ENCODE measurements at places on chromosomes 16 and 17. TPM values are rescaled to one million over a fixed set of nuclear protein-coding genes. Genes with fewer than 3 reads are reported as not detected.

- DNase-seq, result no peak
Measured at GRCh38 chr17:40910441-40910841, 25.4 kb upstream of the KRT20 start.

GRCh38 chr17:43411749-43412148, 13.0 kb downstream of the ARL4D start:
- no peak for DNase-seq

DNA sequence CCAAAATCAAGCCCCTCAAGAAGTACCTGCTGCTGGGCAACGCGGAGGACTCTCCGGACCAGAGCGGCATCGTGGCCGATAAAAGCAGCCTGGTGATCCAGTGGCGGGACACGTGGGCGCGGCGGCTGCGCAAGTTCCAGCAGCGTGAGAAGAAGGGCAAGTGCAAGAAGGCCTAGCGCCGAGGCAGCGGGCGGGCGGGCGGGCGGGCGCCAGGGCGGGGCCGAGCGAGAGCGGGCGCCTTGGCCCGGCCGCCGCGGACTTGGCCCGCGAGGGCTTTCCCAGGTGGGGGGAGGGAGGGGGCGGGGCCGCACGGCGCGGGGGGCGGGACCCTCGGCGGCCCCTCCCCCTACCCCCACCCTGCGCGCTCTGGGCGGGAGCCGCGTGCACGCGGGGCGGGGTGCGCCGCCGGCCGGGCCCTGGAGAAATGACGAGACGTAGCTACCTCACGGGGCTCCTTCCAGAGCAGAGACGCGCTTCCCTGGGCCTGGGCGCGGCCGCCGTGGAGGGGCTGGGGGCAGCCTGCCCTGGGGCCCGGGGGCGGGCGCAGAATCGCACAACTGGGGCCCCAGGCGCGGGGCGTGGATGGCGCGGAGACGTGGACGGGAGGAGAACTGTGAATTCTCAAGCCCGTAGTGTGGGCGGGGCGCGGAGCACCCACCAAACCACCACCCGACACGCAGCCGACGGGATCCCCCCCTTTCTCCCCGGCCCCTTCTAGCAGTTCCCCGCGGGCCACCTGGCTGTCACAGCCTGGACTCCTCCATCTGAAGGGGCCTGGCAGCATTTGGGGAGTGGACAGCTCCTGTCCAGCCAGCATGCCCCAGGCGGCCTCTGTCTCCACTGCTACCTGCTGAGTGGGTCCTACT, 218.7 kb downstream of the NTN1 start:
- DNase-seq, result peak; percentile 41

- no peak for DNase-seq
Measured at GRCh38 chr16:1330931-1331711, 2.3 kb upstream of the BAIAP3 start.

DNA sequence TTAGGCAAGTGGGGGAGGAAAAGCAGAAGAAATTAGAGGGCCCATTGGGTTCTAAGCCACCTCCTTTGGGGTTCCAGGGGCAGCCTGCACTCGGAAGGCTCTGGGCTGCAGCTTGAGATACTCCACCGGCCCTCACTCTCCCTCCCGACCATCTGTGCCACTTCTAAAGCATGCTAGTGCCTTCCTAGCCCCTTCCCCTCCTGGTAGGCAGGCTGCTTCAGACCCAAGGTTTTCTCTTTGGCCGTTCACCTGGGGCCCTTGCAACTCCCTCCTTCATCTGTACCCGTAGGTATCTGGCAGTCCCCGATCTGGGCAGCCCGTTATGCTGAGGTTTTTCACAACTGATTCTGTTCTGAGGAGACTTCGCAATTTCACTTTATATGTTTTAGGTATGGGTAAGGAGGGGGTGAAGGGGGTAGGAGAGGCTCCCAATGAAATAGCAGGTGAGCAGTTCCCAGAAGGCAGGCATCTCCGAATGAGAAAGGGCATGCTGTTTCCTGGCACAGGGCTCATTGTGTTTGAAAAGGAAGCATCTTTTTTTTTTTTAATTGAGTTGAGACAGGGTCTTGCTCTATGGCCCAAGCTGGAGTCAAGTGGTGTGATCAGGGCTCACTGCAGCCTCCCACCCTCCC, 98.7 kb downstream of the RAB11FIP4 start:
- no peak for DNase-seq

DNA sequence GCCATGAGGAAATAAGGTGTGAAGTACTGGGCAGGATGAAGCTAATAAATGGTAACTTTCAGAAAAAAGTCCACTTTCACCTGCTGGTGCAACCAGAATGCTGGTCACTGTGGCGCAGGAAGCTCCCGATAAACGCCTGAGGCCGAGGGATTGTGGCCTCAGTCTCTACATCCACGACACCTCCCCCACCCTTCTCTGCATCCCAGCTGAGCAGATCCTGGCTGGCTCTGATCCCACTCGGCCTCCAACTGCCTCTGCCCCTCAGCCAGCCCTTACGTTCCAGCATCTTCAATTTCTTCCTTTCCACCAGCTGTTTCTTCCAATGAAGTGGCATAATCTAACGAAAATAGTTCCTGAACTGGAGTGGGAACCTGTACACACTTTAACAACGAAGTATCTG, 49.5 kb downstream of the COX4I1 start:
- DNase-seq, result no peak

DNA sequence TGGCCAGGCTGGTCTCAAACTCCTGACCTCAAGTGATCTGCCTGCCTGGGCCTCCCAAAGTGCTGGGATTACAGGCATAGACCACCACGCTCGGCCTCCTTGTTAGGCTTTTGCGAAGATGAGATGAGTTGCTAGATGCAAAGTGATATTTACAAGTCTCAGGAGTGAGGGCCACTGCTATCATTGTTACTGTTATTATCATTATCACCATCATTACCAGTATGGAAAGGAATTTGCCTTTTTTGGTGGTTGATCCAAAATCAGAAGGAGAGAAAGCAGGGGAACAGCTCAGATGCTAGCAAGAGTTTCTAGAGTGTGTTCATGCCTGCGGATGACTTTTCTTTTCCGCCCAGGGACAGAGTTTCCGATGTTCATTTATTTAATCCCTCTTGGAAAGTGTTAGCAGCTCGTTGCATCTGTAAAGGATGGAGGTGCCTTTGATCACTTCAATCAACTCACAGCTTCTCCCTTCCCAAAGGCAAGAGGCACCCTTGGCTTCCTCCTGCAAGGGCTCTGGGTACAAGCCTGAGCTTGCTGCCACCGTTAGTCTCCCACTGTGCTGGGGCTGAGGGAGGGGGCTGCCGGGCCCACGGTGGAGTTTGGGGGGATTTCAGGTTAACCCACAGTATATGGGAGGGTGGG, 21.6 kb downstream of the ITPRIPL2 start:
- DNase-seq, result no peak

DNA sequence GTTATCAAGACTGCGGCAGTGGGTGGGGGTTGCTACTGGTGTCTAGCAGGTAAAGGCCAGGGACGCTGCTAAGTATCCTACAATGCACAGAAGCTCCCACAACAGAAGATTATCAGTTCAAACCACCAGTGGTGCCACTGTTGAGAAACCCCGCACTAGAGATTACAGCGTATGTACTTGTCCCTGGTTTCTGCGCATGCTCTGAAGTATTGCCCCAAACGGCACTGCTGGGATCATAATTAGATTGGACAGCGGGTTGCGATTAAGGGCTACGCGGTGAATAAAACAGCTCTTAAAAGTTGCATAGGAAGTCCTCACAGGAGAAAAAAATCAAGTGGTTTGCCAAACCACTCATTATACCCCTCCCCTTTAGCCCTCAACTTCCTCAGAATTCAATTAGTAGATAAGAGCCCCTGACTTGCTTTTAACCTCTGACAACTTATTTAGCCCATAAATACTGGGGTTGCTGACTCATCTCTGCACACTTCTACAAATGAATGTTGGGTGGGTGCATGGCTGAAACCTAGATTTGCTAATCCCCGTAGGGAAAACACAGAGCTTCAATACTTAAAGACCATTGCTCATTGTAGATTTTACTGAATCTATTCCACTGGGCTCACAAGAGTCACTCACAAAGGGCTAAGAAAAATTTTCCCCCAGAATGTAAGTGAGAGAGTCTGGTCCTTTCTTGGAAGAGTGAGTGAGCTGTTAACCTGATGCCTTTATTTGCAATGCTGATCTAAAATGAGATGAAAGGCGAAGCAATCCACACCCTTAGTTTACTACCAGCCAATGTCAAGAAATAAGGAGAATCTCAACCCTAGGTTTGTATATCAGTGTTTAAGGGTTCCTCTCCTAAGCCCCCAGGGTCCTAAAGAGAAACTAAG, 91.8 kb downstream of the RGS9 start:
- no peak for DNase-seq

DNA sequence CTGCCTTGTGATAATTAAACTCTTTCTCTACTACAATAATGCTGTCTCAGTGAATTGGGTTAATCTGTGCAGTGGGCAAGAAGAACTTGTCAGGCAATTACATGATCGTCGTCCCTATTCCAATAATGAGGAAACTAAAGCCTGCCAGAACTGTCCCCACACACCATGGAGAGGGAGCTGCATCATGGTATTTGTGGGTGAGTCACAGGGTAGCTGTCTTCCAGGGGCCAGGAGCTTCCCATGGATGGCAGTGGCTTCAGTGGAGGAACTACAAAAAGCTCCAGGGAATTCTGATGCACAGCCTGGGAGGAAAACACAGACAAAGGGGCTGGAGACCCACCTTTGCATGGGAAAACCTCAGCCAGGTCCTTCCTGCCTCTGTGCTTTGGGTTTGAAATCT, 83.3 kb upstream of the C16orf82 start:
- DNase-seq, result no peak

DNA sequence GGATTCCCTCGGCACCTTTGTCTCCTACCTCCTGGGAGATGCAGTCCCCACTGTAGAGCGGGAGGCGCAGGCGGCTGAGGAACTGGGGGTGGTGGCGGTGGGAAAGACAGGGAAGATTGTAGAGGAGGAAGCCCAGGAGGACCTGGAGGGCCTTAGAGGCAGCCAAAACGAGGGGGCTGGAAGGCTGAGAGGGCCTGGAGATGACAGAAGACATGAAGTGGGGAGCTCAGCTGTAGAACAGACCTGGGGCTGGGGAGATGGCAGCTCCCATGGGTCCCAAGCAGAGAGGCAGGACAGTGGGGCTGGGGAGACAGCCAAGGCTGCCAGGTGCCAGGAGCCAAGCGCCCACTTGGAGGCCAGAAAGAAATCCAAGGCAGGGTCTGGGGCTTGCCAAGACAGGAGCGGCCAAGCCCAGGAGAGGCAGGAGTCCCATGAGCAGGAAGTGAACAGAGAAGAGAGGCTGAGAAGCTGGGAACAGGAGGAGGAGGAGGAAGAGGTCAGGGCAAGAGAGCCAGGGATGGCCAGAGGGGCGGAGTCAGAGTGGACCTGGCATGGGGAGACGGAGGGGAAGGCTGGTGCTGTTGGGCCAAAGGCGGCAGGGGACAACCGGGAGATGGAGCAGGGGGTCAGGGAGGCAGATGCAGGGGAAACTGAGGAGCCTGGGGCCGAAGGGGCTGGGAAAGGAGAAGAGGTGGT, 803 bp downstream of the APOBR start:
- DNase-seq, result no peak

DNA sequence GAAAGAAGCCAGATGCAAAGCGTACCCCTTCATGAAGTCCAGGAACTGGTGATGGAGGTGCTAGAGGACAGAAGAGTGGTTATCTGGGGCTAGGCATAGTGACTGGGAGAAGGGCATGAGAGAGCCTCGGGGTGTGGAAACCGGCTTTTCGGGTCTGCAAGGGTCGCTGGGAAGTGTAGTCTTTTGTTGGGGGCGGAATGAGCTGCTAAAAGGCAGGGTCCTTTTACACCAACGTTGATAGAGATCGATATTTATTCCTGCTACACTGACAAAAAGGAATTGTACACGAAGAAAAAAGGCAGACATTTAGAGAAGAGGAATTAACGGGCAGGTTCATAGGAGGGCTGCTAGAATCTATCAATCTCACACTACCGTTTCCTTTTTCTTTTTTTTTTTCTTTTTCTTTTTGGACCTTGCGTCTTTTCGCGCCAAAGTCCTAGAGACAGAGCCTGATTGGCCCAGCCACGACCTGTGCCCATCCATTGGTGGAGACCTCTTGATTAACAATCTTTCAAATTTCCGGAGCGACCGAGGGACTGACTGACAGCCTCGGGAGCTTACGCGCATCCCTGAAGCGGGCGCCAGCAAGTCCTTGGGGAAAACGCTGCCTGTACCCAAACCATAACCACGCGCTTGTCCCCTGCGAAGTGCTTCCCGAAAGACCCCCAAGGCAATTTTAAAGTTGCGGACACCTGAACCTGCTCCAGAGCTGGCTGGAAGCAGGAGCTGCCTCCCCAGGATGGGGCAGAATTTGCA, 27.7 kb upstream of the DHRS7B start:
- peak; percentile 64 for DNase-seq

DNA sequence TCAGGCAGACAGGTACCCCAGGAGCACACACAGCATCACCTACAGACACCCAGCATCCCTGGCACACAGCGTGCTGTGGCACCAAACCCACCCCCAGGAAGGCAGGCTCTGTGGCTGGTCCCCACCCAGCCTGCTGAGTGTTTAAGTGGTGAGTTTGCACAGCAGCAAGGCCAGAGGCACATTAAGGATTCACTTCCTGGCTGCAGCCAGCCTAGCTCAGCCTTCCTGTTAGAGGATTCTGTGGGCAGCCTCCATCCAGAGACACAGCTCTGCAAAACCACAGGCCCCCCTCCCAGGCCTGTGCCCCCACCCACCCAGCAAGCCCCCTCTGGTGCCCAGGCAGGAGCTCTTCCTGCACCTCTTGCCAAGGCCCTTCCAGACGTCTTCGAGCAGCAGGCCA, 36.1 kb upstream of the PHB1 start:
- DNase-seq, result no peak

- no peak for DNase-seq
Measured at GRCh38 chr17:40517286-40517662, 15.9 kb upstream of the TNS4 start.

GRCh38 chr17:17783116-17783824, 53.5 kb downstream of the SREBF1 start:
- peak; percentile 70 for DNase-seq

- DNase-seq, result no peak
Measured at GRCh38 chr17:7183433-7184090, 4.4 kb upstream of the ASGR1 start.

GRCh38 chr17:68701046-68701445, 99.9 kb upstream of the FAM20A start:
- no peak for DNase-seq

GRCh38 chr16:11529285-11529684, 57.4 kb downstream of the LITAF start:
- no peak for DNase-seq

- DNase-seq, result no peak
Measured at GRCh38 chr17:42135664-42136653, 13.4 kb downstream of the HSPB9 start.

DNA sequence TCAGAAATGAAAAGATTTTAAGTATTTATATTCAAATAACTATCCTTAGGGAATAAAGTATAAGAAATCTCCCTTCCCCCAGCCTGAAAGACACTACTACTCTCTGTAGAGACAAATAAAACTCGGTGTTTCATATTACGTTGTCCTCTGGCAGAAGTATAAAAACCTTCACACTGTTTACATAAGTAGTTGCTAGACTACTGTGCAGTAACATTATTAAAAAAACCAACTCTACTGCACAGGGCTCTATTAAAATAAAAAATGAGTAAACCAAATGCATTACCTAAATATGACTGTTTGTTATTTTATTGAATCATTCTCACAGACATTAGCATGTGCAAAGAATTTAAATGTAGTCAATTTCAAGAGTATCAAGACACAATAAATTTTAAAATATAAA, 67.4 kb downstream of the MED13 start:
- DNase-seq, result no peak

- no peak for DNase-seq
Measured at GRCh38 chr16:90019543-90020259, 445 bp upstream of the DBNDD1 start.

DLG4 gene
- polyA plus RNA-seq, result 47.7 TPM

MC1R gene
- 6.3 TPM for polyA plus RNA-seq

DDX28 gene
- 10.1 TPM for polyA plus RNA-seq

AANAT gene
- 0.37 TPM for polyA plus RNA-seq

AXIN1 gene
- polyA plus RNA-seq, result 23.7 TPM

KRT32 gene
- not detected for polyA plus RNA-seq

CCL17 gene
- polyA plus RNA-seq, result 0.38 TPM

KRTAP4-3 gene
- not detected for polyA plus RNA-seq

NSRP1 gene
- 38.8 TPM for polyA plus RNA-seq

Measured in renal cortex interstitium (tissue), 15 donors.